ENCODE measurements at places on chromosomes 16 and 17.

DNA sequence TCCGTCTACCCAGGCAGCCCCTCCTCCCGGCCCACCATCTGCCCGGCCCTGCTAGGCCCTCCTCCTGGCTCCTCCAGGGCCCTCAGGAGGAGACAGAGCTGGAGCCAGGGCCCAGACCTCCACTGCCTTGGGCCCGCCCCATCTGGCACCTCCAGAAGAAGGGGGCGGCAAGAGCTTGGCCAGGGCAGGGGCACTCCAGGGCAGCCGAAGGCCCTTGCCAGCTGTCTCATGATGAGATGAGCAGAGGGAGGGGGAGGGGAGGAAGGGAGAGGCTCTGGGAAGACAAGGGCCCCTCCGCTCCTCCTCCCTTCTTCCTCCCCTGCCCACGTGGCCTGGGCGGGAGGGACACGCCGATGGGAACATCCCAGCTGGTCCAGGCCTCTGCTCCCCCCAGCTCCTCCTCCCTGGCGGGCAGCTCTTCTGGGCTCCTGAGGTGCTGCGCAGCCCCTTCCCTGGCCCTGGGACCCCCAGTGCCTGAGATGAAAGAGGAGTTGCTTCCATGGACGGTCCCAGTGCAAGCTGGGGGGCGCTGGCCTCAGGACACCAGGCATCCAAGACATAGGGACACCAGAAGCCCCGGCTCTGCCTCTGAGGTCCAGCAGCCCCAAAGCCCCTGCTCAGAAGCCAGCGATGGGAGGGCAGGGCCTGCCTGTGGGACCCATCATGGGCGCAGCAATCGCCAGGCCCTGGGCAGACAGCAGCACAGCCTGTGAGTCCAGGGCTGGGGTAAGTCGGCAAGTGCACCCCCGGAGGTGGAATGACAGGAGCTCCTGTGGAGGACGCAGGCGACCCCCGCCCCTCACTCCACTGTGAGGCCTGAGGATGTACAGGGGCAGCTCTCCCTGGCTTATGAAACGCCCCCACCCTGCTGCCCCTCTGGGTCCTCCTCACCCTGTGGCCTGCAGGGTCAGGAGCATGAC, 23.6 kb upstream of the ENPP7 start:
- no peak for DNase-seq

GRCh38 chr16:1196494-1196893, 28.6 kb downstream of the TPSG1 start:
- no peak for DNase-seq

DNA sequence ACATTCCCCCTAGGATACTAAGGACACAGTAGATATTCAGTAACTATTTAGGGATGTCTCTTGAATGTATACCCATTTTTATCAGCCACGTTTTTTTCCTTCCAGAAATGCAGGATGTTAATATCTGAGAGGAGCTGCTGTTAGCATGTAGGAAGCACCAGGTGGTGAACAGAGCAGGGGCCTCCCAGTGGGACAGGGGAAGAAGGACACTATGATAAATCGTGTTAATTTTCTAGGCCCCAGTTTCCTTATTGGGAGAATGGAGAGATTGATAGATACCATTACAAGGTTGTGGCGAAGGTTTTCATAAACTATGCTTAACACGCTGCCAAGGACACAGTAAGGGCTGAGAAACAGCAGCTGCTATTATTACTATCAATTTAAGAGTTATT, 45.4 kb downstream of the PRSS54 start:
- DNase-seq, result no peak

GRCh38 chr17:50219342-50219741, 17.9 kb upstream of the COL1A1 start:
- DNase-seq, result no peak

DNA sequence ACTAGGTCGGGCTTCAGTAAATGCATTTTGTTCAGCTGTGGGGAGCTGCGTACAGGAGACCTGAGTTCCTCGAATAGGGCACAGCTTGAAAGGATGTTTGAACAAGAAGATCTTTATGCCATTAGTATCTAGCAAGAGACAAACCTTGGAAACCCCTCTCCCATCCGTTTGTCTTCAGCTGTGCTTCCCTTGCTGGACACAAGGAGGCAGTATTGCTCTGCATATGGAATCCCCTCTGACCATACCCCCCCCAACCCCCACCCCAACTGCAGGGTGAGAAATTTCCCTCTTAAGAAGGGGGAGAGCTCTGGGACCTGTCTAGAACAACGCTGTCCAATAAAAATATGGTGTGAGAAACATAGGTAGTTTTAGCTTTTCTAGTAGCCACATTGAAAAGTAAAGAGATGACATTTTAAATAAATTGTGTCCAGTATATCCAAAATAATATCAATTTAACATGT, 1.6 kb downstream of the MRM1 start:
- DNase-seq, result no peak

- no peak for DNase-seq
Measured at GRCh38 chr17:7982666-7983065, 19.7 kb upstream of the GUCY2D start.

DNA sequence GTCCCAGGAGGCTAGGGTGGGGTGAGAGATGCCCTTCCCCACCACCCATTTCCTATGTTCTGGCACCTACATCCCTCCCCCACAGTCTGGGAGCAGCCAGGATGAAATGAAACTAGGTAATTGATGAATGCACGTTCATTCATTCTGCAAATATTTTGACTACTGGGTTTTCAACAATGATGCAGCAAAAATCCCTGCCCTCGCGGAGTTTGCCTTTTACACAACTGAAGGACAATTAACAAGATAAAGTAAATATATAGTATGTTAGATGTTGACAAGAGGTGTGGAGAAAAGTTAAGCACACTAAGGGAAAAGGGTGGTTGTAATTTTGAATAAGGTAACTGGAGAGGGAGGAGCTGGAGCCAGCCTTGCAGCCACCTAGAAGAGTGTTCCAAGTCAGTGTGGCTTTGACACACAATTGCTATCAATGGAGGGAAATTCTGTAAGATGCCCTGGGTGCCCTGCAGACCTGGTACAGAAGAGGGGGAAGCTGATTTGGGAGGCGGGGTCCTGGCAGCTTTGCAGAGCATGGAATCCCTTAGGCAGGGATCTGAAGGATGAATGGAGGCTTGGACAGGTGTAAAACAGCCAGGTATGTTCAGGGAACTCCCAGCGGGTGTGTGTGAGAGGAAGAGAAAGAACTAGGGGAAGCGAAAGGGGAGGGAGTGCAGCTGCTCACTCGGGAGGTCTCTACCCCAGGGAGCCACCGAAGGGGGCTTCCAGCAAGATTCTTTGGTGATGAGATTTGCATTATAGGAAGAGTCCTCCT, 2.5 kb downstream of the TMEM92 start:
- no peak for DNase-seq

DNA sequence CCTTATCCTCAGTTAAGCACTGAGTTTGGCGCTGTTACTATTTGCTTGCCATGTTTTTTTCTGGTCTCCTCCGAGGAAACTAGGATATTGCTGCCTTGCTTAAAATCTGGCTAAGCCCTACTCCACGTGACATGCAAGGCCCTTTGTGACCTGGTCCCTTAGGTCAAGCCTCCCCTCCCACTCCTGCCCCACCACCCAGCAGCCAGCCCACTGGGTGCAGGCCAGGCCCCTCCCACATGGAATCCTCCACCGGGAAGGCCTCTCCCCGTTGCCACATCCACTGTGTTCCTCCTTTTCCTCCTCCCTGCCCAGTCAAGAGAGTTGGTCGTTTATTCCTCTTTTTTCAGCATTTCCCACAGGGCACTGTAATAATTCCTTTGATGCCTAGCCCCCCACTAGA, 16.2 kb downstream of the PSMD3 start:
- no peak for DNase-seq

GRCh38 chr16:10150906-10151305, 31.3 kb downstream of the GRIN2A start:
- no peak for DNase-seq

DNA sequence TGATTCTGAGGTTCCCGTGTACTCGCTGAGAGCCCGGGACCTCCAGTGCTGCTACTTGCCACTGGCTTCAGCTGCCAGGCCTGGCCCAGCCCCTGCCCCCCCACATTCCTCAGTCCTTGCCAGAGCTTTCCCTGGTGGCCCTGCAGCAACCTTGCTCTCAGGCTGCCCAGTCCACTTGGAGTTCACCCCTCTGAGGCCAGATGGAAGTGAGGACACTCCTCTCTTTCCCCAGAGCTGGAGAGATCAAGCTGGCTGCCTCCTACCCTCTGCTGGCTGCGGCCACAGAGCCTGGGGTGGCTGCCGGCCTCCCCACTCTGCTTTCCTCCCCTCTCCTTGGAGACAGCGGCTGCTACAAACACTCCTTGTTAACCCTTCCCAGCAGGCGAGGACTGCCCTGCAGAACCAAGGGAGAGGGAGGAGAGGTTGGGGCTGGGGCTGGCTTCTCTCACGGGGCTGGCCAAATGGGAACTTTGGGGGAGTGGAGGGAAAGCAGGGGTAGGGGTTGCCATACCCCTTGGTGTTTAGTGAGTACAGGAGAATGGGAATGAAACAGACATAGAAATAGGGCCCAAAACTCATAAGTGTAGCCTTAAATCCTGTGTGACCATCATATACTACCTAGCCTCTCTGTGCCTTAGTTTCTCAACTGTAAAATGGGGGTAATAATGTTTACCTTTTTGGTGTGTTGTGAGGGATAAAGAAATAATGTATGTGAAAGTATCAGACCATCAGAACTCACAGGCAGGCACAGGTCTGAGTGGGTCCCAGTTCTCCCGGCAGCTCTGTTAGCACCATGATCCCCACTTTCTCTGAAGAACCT, at the start of gene GAS2L2:
TSS of gene GAS2L2 (minus strand) at position 295 of the 820 bp plus-strand sequence. CDS start 389 bp downstream, outside the sequence.
- DNase-seq, result no peak

DNA sequence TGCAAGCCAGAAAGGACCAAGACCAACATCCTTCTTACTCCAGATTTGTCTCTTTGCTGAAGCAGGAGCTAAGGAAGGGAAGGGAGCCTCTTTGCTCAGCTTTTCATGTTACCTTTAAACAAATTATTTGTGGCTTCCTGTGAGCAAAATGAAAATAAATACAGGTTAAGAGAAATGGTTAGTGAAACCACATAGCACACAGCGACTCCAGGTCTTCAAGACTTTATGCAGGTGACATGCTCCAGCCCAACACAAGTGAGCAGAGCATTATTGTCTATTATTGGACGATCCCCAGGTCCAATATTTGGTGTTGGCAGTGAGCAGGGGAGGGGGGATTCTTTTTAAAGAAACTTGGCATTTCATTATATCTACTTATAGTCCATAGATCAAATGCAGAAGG, 53.3 kb downstream of the SALL1 start:
- no peak for DNase-seq

GRCh38 chr16:85395207-85395912, 217.8 kb upstream of the GSE1 start:
- peak; percentile 34 for DNase-seq

GRCh38 chr17:50986989-50987660, 121.0 kb upstream of the TOB1 start:
- DNase-seq, result no peak

DNA sequence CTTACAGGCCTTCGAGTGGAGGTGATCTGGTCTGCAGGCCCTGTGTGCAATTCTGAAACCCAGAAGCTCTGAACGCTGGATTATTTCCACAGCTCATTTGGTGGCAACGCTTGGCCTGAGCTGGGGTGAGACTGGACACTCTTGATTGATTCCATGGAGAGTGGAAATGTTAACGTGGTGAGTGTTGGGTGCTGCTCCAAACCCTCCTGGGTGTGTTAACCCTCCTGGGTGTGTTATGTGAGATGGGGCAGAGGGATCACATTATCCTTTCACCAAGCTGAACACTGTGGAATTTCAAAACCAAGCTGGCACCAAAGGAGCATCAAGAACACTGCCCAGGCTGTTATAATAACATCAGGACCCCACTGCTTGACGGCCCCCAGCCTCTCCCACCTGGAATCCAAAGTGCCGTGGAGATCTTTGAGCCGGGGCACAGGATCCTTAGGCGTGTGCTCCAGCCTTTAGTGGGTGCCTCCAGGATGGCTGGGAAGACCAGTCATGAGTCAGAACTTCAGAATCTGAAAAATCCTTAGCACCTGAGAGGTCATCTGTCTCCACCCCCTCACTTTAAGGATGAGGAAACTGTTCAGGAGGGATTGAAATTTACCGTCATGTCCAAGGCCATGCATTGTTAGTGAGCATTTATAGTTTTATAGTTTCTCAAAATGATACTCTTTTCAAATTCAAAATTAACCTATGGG, 75.0 kb downstream of the RPTOR start:
- DNase-seq, result no peak

DNA sequence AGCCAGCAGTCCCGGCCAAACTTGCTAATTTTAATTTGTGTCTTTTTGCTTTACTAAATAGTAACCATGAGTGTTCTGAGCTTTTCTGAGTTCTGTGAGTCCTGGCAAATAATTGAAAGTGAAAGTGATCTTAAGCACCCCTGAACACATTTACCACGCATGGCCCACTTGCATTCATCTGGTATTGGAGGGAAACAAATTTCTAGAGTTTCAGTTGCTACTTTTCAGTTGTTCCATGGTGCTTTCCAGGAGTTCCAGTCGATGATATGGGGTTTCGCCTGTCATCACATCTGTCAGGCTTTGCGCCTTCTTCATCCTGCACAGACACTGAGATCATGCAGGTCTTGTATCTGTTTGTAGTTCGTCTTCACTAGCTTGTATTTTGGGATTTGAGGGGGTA, 44.1 kb downstream of the CRLF3 start:
- no peak for DNase-seq

- no peak for DNase-seq
Measured at GRCh38 chr16:14500791-14501190, 129.3 kb downstream of the PARN start.

GRCh38 chr16:86086471-86086870, 187.5 kb downstream of the IRF8 start:
- DNase-seq, result no peak

GRCh38 chr17:63658366-63658765, 36.1 kb downstream of the MAP3K3 start:
- DNase-seq, result no peak

DNA sequence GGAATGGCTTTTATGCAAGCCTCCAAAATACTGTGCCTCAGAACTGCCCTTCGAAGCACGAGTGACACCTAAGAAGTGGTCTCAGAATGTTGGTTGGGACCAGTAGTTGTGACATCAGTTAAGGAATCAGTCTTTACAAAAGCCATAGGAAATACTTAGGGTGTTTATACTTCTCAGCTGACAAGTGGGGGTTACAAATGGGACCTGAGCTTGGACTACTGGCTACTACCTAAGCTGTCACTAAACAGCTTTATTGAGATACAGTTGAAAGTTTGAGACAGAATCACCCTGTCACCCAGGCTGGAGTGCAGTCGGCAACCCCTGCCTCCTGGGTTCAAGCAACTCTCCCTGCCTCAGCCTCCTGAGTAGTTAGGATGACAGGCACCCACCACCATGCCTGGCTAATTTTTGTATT, 5.0 kb downstream of the RPL19 start:
- DNase-seq, result no peak

- DNase-seq, result no peak
Measured at GRCh38 chr16:73023752-73024570, 24.0 kb downstream of the ZFHX3 start.

DNA sequence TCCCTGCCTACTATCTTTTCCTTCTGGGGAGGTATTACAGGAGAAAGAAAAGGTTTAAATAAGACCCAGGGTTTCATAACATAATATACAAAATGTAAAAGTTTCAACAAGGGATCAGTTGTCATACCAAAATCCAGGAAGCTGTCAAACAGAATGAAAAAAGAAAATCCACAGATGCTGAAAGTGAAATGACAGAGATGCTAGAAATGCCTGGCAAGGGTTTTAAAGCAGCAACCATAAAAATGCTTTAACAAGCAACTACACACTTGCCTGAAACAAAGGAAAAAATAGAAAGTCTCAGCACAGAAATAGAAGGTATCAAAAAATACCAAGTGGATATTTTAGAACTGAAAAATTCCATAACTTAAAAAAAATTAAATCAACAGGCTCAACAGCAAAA, 105.0 kb downstream of the C16orf78 start:
- no peak for DNase-seq

All from glomerular endothelial cell (primary cell).